ENCODE measurements at places on chromosomes 5 and 9. TPM values are rescaled to one million over a fixed set of nuclear protein-coding genes. Genes with fewer than 3 reads are reported as not detected.
A peak's percentile ranks its signal among the peaks of the same experiment; 100 is the strongest.

GRCh38 chr9:26158631-26159150 is 480.4 kb upstream of the TUSC1 start:
- DNase-seq: no peak

DNA sequence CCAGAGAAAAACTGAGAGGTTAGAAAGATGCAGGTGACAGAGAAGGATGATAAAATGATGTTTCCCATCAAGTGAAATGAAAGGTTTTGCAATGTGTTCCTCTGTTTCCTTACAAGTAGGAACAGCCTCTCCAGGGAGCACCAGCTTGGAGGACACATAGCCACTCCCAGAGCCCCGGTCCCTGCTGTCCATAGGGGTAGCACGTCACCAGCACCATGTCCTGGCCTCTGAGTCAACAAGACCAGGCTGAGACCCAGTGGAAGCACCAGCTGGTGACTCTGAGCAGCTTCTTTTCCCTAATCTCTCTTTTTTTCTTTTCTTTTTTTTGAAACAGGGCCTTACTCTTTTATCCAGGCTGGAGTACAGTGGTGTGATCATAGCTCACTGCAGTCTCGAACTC is 19.4 kb upstream of the HMCN2 start:
- no peak for DNase-seq

DNA sequence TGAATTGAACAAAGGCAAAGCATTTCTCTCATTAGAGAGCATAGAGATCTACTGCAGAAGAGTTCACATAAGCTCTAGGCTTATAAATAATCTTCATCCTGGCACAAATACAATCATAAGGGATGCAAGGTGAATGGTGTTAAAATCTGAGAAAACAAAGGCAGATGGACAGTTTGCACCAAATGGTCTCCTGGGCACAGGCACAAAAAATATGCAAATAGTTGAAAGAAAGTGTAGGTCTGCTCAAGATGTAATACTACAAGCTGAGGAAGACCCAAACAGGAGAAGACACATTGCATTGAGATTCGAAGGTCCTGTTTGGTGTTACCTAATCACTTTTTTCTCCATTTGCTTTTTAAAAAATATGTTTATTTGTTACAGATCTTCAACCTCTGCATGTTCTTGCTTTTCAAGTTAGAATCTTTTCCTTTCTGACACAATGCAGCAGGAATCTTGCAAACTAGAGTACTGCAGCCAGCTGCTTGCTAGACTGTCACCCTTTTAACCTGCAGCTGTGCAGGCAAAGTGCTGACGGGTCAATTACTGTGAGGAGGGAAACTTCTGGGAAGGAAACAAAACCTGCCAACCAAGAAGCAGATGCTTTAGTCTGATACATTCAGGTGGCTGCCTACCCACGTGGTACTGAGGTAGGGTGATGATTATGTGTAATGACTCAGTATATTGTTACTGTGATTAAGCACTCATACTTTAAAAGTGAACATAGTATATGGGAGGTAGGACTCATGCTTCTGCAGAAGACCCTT is 1048.6 kb upstream of the SEMA6A start:
- peak; percentile 5 for DNase-seq

GRCh38 chr5:61647672-61648071 is 315.6 kb downstream of the ZSWIM6 start:
- no peak for DNase-seq

- no peak for DNase-seq
These were observed 624.9 kb upstream of the GRAMD2B start for GRCh38 chr5:125798307-125798706.

GRCh38 chr5:98175474-98175873 is 598.0 kb upstream of the RGMB start:
- no peak for DNase-seq

- DNase-seq: no peak
These were observed 298.5 kb downstream of the MAST4 start for GRCh38 chr5:66894480-66895240.

DNA sequence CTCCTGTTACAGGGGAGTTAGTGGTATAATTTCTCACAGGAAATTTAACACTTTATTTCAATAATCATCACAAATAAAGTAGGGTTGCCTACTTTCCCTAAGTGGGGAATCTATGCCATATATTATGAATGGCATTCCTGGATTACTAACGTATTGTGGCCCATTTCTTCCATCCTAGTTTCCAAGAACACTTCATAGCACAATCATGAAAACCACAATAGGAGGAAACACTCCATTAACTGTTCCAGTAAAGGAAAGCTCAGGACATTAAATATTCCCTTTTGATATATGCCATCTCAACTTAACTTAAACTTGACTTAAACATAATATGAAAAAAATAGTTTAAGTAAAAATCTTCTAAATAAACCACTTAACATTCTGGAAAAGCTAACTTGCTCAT is 2.1 kb downstream of the CPLANE1 start:
- DNase-seq: no peak

DNA sequence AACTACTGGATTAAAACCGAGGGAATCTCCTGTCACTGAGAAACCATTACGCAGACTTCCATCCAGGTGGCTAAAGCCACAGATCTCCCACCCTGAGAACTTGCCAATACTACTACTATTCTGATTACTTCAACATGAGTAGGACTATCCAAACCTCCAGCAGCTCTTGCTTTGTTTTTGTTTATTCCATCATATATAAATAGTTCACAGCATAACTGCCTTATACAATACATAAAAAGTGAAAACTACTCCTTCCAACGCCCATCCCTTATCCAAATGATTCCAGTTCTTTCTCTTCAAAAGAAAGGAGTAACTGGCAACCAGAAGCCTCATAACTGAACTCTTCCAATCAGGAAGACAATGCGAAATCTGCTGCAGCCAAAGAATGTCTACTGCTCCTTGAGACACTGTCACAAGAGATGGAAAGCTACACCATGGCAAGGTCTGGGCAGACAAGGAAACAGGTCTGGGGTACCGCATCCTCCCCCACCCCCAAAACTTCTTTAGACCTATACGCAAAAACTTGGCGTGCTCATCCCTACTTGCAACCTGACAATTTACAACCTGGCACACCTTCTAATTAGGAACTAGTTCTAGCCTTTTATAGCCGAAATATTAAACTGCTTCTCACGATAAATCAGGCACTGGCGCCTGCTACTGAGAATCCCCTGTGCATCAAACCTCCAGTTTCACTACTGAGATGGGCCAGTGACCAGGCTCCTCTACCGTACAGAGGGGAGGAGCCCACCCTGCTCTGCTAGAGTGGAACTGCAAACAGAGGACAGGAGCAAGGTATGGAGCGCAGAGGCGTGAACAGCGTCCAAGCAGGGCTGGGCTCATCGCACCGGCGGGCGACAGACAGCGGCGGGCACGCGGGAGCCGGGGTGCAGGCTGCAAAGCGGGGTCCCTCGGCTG is 986 bp downstream of the PLPP1 start:
- DNase-seq: peak; percentile 39

- no peak for DNase-seq
These were observed 154.4 kb downstream of the DEPDC1B start for GRCh38 chr5:60545551-60545950.

- DNase-seq: no peak
These were observed 13.9 kb downstream of the TLR4 start for GRCh38 chr9:117718085-117718484.

DNA sequence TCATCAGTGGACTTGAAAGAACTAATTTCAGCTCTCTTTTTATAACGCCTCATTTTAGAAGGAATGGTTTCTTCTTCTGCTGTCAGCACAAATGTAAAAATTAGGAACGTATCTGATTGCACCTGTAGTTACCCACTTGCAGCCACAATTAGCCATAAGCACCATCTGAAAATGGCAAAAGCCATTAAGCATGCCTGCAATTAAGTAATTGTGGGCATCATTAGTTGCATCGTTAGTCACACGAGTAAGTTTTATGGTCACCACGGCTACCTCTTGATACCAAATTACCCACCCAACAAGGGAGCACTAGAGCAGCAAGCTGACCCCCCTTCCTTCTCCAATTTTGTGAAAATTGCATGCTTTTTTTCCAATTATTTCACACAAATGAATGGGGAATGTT is 25.8 kb upstream of the SLC44A1 start:
- no peak for DNase-seq

DNA sequence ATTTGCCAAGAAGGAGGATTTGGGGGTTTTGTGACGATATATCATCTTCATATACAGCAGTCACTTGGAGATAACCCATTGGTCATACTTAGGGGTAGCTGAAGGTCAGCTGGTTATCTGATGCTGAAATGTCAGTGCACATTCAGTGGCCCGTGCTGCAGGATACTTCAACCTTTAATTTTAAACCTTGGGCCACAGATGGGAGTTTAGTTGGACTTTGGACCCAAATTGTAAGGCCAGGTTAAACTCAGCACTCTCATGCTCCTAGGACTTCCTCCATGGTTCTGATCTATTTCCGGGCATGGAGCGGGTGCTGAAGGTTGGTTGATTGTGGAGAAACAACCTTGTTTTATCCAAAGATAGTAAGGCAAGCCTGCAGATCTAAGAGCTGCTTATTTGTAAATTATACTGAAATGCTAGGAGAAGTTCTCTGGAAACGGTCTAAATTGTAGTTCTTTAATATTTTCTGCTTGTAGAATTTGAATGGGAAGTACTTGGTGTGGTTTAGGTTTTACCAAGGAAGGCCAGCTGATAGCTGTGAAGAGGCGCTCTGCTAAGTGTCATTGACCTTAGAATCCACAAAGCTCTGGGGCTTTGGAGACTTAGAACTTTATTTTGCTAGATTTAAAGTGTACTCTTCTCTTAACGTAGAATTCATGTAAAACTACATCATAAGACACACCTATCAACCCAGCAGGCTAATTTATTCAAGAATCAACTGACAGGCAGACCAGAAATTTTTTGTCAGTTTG is 38.6 kb downstream of the SLC44A1 start:
- peak; percentile 46 for DNase-seq

GRCh38 chr9:136091582-136092352 is 3.3 kb downstream of the NACC2 start:
- DNase-seq: no peak

DNA sequence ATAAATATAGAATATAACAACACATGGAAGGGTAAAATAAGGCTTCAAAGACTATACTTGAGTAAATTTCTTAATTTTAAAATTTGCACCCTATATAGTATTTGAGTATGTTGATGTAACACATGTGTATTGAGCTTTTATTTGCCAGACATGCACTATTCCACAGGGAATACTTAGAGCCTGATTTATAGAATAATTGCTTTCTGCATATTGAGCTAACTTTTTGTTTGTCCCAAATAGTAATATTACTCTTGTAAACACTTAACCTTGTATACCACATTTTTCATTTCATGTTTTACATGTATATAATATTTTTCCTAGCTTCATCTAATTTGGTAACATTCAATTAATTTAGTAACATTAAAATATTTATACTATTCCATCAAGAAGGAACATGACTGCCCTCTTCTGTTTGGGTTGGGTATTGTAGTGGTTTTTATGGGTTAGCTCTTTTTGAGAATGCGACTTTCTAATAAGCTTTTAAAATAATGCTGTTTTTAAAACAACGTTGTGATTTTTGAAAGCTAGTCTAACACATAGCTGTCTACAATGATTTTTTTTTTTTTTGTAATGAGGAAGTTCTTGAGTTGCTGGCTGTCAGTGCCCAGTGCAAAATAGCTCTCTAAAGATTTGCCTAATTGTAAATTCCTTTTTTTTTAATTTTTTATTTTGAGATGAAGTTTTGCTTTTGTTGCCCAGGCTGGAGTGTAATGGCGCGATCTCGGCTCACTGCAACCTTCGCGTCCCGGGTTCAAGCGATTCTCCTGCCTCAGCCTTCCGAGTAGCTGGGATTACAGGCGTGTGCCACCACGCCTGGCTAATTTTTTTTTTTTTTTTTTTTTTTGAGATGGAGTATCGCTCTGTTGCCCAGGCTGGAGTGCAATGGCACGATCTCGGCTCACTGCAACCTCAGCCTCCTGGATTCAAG is 4.8 kb downstream of the SUB1 start:
- no peak for DNase-seq

LECT2 gene
- polyA plus RNA-seq: not detected

SLC25A2 gene
- 0.04 TPM for polyA plus RNA-seq

DOK3 gene
- polyA plus RNA-seq: 4.7 TPM

HSPB3 gene
- polyA plus RNA-seq: 0.61 TPM

TLE1 gene
- 26.7 TPM for polyA plus RNA-seq

CLK4 gene
- polyA plus RNA-seq: 45.5 TPM

SEC16A gene
- 51.4 TPM for polyA plus RNA-seq
